Occipital lobe (tissue), 3 donors: ENCODE measurements at places on chromosomes 5 and 9.

- no peak for DNase-seq
Measured at GRCh38 chr5:157575381-157576020, at the start of gene ADAM19. Gene ADAM19 (minus strand): TSS chr5:157575775. CDS start chr5:157575696, 79 bp downstream.

GRCh38 chr5:153959134-153959957, 79.4 kb downstream of the FAM114A2 start:
- no peak for DNase-seq

- DNase-seq = no peak
Measured at GRCh38 chr9:15295761-15296405, 11.1 kb downstream of the TTC39B start.

DNA sequence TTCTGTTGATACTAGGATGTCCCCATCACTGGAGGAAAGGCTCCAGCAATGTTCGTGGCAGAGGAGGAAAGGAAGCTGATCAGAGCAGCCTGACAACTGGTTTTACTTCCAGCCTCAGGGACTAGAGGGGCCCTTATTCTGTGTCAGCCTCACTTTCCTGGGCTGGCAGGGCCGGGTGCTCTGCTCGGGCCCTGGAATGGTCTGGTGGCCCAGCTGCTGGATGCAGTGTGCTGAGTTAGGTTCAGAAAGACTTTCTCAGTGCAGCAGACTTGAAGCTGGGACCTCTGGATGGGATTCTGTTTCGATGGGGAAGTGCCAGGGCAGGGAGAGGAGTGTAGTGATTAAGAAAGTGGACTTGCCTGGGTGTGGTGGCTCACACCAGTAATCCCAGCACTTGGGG, 81.0 kb downstream of the MACROH2A1 start:
- DNase-seq = no peak

GRCh38 chr5:171365351-171365750, 22.3 kb upstream of the NPM1 start:
- DNase-seq = no peak

DNA sequence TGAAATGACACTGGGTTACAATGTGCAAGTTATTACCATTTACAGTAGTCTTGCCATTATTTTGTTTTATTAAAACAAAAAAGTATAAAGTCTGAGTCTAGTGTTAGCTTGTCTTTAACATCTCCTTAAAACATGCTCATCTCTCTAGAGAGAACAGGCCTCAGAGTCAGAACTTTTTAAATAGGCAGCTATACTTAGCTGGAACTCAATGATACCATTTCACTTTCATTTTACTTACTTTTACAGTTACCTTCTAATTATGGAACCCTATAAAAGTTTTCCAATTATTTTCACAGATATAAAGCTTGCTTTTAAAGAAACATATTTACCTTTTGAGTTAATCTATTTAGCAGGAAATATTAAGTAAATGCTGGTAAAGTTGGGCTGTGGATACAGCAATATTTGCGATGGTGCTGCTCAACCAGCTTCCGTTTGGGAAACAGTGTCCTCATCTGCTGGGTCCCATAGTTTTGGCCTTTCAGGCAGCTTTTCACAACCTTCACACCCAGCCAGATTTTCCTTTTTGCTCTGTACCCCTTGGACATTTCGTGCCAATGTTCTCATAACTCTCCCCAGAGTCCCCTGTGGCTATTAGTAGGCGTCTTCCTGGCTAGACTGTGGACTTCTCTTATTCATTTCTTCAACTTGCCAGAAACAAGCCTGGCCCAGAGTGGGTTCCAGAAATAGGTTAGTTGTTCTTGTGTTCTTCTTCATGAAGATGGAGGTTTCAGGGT, 36.3 kb upstream of the UBTD2 start:
- DNase-seq = no peak
